Suppressor macrophage treated with lipopolysaccharide for 4 hours (primary cell): ENCODE measurements at places on chromosomes 3 and 15.

DNA sequence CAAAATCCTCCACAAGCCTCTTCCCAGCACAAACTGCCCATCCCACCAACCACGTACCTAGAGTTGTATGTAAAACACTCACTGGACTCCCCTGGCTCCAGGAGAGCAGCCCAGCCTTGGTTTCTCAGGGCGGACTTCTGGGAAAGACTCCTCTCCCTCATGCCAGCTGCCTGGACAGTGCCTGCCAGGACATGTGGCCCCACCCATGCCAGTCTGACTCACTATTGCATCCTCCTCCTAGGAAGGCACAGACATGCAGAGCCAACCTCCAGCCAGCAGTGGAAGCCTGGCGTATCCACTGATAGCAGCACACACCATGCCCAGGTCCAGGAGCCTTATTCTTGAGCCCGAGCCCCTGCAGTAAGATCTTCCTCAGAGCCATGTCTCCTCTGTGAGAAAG is 8.6 kb downstream of the PKM start:
- peak; percentile 66 for DNase-seq

- no peak for DNase-seq
Observed at GRCh38 chr3:131550562-131551465, 48.0 kb upstream of the MRPL3 start.

DNA sequence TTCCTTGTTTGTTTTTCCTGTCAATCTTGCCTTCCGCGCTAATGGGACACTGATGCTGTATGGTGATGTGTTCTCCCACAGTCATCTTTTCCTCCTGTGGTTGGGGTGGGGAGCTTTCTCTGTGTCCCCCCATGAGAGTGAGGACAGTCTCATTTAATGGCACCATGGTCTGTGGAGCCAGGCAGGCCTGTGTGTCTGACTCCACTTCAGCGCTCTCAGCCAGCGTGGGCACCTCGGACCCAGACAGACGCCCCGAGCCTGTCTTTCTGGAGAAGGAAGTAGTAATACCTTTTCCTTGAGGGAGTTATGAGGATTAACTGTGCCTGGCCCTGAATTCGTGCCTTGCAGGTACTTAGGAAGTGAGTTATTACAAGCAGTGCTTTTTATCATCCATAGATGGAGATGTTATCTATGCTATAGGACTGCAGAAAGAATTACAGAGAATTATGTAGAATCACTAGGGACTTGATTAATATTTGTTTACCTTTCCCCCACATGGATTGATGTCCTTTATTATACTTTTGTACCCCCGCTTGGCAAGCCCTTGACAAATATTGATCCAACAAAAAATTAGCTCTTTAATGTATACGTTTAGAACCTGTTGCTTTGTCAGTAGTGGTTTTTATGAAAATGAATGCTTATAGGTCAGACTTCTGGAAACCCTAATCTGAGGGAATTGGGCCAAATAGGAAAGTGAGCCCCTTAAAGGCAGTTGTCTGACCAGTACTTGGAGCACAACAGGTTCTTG is 152.4 kb downstream of the PGPEP1L start:
- no peak for DNase-seq

GRCh38 chr15:27545494-27546255 is 553.4 kb downstream of the OCA2 start:
- DNase-seq, result no peak

DNA sequence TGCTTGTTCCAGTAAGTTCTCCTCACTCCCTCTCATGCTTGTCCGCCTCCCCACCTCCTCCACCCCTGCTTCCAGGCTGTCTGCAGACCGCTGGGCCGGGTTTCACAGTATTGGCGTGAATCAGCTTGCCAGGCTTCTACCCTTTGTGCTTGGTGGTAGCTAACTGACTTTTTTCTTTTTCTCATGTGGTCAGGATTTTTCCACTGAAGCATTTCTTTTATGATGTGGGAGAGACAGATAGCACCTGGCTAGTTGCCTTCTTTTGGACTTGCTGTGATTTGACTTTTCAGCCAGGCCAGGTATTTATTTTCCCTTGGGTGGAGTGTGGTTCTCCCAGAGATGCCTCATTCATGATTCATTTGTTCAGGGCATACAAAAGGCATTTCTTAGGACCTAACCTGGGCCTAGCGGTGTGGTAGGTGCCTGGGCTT is 60.6 kb downstream of the ST6GAL1 start:
- peak; percentile 23 for DNase-seq

DNA sequence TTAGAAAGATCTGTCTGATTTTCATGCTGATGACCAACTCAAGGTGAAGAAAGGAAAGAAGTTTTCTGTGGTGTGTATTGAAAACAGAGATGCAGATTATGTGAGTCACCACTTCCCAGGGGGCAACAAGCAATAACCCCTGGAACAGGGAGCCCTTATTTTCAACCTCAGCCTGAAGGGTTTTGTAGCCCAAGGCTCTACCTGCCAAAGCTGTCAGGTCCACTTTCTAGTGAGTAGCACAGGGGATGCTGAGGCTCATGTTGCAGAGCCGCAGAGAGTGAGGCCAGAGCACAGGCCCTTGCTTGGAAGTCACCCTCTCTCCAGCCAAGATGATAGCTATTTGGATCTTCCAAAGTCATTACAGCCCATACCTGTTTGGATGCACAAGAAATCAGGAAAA is 152.2 kb upstream of the SLC24A5 start:
- no peak for DNase-seq

DNA sequence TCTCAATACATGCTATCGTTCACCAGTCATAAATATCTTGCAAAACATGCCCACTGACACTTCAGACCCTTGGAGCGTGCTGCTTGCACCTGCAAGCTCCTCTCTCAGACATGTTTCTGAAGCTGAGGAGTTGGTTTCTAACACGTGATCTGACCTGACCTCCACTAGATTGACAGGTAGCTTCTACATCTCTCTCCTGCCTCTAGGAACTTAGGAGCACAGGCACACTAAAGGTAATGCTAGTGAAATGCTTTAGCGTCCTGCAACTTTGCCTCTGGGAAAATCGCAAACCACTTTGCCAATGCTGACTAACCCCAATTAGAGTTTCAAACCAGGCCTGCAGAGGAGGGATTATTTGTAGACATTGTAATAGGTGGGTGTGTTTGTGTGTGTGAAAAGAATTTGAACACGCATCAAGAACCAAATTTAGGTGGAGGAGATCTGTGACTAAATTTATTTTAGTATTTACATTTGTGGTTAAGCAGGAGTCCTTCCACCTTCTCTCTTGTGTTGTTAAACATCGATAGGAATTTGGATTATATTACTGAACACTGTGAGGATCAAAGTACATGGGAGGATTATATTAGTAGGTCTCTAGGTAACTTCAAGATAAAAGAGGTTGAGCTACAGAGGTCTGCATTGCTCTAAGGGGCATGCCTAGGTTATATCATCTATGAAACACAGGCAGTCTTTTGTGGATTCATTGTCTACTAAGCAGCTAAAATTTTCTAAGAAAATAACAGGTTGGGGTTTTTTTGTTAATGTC is 86.7 kb upstream of the ZBED2 start:
- no peak for DNase-seq
